ENCODE measurements at places on chromosomes 11 and 22. TPM values are rescaled to one million over a fixed set of nuclear protein-coding genes. Genes with fewer than 3 reads are reported as not detected.

- peak; percentile 20 for DNase-seq
These were observed 444 bp downstream of the CWF19L2 start for GRCh38 chr11:107457205-107457557.

DNA sequence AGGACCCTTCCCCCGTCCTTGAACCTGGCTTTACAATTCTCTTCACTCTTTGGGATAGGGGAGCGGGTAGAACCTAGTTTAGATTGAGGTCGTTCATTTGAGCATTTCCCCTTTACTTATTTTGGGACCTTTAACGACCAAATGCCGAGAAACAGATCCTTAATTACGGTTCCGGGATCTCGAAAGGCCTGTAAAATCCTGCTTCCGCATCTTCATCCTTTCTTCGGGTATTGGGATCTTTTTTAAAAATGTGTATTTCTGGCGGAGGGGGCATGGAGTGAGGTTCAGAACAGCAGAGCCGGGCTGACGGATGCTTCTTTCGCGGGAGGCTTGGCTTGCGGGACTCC lies 395 bp upstream of the HIPK3 start:
- DNase-seq = no peak

DNA sequence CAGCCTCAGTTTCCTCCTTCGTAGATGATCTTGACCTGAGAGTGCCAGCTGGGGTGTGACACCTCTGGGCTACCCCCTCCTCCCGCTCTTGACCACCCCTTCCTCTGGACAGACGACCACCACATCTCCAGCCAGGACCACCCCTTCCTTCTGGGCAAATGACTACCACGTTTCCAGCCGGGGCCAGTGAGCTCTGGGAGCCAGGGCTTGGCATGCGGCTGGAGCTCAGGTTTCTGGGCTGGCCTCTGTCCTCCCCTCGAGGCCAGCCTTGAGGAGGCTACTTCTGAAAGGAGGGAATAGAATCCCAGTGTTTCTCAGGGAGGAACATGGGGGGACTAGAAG lies 120.9 kb downstream of the KCNQ1OT1 start:
- DNase-seq = no peak

- DNase-seq = no peak
These were observed 26.1 kb upstream of the CABP7 start for GRCh38 chr22:29693671-29694070.

GRCh38 chr11:2535673-2536439 lies 91.0 kb downstream of the KCNQ1 start:
- DNase-seq = no peak

DNA sequence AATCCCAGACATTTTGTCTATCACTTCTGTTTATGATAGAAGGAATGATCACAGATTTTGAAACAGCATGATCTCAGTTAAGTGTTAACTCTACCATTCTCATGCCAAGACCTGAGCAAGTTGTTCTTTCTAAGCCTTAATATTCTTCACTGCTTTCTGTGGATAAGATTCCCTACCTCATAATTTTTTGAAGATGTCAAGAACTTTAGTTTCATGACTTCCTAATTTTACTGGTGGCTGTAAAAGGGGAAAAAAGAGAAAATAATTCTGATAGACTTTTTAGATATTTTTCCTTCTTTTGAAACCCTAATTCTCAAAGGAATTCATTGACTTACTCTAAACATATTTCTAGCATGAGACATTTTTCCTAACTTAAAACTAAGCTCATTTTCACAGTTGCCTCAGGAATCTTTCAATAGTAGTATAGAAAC lies 520.0 kb upstream of the LUZP2 start:
- no peak for DNase-seq

DNA sequence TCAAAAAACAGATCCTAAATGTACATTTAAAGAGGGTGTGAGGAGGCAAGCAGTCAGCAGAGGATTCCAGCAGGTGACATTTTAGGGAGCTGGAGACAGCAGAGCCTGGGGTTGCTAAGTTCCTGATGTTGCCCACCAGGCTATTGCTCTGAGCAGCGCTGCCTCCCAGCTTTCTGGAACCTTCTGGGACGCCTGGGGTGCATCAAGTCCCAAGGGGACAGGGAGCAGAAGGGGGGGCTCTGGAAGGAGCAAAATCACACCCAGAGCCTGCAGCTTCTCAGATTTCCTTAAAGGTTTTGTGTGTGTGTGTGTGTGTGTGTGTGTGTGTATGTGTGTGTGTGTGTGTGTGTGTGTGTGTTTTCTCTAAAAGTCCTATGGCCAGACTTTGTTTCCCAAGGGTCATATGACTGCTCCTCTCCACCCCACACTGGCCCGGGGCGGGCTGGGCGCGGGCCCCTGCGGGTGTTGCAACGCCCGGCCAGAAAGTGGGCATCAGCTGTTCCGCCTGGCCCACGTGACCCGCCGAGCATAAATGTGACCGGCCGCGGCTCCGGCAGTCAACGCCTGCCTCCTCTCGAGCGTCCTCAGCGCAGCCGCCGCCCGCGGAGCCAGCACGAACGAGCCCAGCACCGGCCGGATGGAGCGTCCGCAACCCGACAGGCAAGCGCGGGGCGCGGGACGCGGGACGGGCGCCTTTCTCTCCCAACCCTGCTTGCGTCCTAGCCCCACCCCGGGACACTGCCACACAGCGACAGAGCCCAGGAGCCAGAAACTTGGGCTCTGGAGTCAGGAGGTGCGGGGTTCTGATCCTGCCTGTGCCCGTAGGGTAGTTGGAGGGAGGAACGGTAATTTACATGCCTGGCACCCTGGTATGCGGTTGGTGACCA lies at the start of gene HMOX1:
Gene HMOX1 (plus strand): TSS at position 560 of the 887 bp plus-strand sequence. CDS start 78 bp downstream, at position 638.
- peak; percentile 91 for DNase-seq

DNA sequence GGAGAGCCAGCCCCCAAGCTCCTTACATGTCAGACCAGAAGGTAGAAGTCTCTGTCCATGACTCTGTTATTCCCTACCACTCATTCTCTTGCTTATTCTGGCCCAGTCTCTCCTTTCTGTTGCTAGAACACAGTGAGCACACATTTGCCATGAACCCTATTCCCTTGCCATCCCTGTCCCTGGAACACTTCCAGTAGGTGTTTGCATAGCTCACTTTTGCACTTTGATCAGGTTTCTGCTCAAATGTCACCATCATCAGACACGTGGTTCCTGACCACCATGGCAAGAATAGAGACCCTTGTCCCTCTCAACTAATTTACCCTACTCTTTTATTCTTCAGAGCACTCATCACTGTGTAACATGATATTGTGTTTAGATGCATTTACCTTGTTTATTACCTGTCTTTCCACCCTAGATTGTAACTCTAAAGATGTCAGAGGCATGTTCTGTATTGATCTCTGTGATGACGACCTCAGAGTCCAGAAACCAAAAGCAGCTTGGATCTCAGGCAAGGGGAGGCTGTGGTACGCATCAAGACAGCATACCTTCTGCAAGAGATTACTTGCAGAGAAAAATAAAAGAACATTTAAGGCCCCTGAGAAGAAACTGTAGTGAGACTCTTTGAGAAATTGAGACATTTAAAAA lies 606.4 kb downstream of the OPCML start:
- no peak for DNase-seq

DNA sequence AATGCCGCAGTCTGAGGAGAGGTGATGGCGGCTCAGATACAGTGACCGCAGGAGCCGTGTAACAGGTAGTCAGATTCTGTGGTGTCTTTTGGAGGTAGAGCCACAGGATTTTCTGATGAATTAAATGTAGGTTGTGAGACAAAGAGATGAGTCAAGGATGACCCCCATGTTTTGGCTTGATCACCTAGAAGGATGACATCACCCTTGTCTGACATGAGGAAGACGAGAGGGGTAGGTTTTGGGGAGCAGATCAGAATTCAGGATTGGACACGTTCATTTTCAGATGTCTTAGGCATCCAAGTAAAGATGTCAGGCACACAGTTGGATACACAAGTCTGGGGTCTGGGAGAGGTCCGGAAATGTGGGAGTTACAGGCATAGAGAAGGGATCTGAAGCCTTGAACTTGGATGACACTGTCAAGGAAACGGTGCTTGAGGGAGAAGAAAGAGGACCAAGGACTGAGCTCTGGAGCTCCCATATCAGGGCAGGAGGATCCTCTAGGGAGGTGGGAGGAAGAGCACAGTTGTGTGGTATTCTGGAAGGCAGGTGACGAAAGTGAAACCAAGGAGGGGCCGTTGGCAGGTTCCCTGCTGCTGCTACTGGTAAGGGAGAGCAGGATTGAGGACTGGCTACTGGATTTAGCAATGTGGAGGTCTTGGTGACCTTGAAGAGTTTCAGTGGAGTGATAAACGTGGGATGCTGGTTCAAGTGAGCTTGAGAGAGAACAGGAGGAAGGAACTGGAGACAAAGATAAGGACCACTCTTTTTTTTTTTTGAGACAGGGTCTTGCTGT lies 12.6 kb upstream of the GDPD5 start:
- no peak for DNase-seq

GRCh38 chr11:79198898-79199250 lies 242.0 kb downstream of the TENM4 start:
- peak; percentile 22 for DNase-seq

- DNase-seq = no peak
These were observed 278.9 kb upstream of the NARS2 start for GRCh38 chr11:78853521-78853920.

DNA sequence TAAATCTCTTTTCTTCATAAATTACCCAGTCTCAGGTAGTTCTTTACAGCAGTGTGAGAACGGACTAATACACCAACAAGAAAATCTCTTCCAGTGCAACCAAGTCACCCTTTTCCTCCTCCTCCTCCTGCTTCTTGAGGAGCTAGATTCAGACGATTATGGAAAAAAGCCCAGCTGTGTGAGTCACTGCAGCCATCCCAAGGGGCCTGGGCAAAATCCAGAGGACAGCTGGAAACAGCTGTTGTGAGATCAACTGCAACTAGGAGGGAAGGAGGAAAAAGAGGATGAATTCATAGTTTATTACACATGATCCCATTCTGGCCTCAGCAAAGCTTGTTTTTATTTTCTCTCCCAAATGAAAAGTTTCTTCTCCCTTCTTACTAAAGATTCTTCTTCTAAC lies 32.9 kb downstream of the RBFOX2 start:
- DNase-seq = peak; percentile 85

- DNase-seq = no peak
These were observed 48.0 kb upstream of the PLET1 start for GRCh38 chr11:112308651-112309050.

GRCh38 chr11:2484576-2485125 lies 39.8 kb downstream of the KCNQ1 start:
- DNase-seq = no peak

DNA sequence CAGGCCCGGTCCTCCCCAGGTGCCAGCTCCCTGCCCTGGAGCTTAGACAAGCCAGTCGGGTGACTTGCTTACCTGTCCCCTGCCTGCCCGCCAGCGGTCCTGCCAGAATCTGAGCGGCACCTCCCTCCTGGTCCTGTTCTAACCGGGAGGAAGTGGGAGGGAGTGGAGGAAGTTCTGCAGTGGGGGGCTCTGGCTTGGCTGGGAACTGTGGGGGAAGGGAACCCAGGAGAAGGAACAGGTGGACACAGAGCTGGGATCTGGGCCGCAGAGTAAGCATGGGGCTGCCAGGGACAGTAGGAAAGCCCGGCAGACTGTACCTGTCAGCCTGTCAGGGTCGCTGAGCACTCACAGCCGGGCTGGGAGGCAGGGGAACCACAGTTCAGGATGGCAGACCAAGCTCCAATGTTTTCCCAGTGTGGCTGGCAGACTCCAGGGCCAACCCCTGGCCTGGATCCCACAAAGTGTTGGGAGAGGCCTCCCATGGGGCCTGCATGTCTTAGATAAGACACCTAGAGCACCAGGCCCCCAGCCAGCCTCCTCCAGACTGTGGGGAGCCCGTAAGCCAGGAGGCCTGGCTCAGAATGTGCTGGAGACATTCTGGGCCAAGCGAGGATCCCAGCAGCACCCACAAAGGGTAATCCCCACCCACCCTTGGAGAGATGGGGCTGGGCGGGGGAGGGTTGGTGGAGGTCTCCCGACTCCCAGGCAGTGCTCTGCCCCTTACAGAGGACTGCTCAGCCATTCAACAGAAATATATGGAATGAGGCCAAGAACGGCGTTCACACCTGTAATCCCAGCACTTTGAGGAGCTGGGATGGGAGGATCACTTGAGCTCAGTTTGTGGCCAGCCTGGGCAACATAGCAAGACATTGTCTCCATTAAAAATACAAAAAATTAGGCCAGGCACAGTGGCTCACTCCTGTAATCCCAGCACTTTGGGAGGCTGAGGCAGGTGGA lies 2.3 kb downstream of the CYB5R3 start:
- DNase-seq = no peak

DNA sequence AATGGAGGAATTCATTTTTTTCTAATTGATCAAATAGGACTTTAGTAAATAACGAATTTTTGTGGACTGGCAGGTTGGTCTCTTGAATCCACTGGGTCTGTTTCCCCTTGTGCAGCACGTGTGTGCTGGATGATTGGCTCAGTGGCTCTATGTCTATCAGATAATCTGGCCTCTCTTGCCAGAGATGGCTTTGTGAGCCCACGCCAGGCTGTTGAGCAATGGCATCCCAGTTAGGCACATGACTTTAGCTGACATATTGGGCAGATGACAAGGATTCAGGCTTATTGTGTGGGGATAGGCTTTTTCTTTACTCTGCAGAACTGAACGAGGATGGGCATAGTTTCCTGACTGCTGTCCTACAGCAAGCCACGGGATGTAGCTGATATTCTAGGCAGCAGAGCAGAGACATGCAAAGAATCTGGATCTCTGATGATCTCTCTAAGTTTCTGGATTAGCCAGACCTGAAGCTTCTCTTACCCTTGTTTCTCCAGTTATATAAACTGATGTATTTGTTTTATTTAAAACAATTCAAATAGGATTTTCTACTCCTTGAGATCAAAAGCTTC lies 144.9 kb downstream of the ARHGAP42 start:
- no peak for DNase-seq

GRCh38 chr11:31139479-31139878 lies 230.1 kb downstream of the DCDC1 start:
- no peak for DNase-seq

GRCh38 chr11:75133976-75134375 lies 16.9 kb upstream of the SLCO2B1 start:
- DNase-seq = no peak

- peak; percentile 33 for DNase-seq
These were observed 53.5 kb downstream of the PRR5L start for GRCh38 chr11:36349351-36350136.

- no peak for DNase-seq
These were observed 32.9 kb downstream of the PISD start for GRCh38 chr22:31628969-31629708.

GRCh38 chr11:5808500-5809121 lies at the start of gene OR52N2:
Gene OR52N2 (plus strand): TSS chr11:5808924. CDS start chr11:5820336, 11,412 bp downstream.
- DNase-seq = peak; percentile 69

- no peak for DNase-seq
These were observed 1083.6 kb downstream of the DLG2 start for GRCh38 chr11:84543367-84544159.

- peak; percentile 48 for DNase-seq
These were observed 9.6 kb upstream of the PDE2A start for GRCh38 chr11:72683782-72684200.

SLC37A2 gene
- 0.20 TPM for total RNA-seq

FXYD2 gene
- 0.22 TPM for total RNA-seq

ZPR1 gene
- total RNA-seq = 13.7 TPM

SYT8 gene
- not detected for total RNA-seq

SLC43A1 gene
- 9.6 TPM for total RNA-seq

BBS1 gene
- 12.1 TPM for total RNA-seq

SYCE3 gene
- total RNA-seq = not detected

CRYBB3 gene
- total RNA-seq = under 0.01 TPM
